ENCODE measurements at places on chromosomes 3 and 15.

DNA sequence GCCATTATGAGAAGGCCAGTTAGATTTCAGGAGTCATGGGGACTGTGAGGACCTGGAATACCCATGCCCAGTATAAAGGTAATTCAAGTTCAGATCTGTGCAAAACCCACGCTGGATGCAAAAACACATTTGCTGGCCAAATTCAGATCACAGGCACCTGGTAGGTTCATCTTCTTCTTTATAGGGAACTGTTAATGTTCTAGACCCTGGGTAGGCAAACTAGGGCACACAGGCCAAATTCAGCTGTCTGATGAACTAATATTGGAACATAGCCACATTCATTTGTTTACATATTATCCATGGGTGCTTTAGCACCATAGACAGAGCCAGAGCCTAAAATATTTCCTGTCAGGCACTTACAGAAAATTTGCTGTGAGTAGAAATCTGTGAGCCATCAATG is 241.4 kb downstream of the PTPRG start:
- no peak for DNase-seq

GRCh38 chr15:36831125-36831903 is 251.9 kb downstream of the CDIN1 start:
- DNase-seq, result no peak

DNA sequence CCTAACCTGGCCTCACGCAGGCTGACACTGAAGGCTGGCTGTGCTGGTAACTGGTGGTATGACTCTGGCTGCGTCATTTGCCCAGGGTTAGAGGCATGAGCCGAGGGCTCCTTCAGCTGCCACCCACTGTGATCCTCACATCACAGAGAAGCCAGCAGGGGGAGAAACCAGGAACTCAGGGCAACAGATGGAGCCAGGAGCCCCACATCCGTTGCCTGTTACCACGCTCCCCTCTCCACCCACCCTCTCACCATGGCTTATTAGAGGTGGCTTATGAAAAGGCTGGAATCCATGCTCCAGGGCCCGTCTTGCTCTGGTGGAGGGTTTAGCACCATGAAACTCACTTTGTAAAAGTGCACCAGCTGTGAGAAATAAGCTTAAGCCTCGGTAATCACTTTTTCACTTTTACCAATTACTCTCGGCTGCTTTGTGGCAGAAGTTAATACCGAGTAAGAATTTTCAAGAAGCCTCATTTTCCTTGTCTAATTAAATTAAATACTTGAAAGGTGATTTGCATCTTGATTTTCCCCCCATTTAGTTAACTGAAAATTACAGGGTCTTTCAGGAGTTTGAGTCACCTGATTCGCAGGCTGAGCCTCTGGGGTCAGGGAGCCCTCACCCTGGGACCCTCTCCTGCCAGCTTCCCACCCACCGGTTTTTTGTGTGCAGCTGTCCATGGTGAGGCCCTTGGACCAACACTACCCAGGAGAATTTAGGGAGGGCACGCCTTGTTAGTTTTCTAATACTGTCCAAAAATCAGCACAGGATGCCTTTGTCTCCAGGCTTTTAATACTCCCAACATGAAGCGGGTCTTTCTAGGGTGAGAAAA is 60.9 kb downstream of the ASB7 start:
- DNase-seq, result no peak

GRCh38 chr15:98076021-98076816 is 115.7 kb downstream of the ARRDC4 start:
- DNase-seq, result no peak

DNA sequence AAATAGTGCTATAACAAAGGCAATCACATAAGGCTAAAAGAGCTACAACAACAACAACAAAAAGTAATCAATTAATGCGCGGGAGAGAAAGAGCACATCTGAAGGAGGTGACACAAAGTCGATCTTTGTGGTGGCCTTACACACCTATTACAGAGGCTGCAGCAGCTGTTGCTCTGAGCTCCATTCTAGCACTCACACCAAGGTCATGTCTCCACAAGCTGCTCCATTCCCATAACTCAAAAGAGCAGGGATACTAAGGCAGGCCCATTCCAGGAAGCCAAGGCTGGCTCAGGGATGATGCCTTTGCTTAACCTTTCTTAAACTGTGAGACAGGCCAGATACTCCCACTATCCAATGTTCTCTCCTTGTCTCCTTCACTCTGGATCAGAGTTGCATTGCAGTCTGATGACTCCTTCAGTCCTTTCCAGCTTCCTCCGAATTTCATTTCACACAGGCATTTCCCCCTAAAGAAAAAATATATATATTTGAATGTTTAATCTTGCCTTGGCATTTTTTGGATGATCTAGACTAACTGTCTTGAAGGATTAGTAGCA is 52.7 kb downstream of the SNTN start:
- DNase-seq, result no peak
